ENCODE measurements at places on chromosomes 6 and 20.

GRCh38 chr6:121828146-121828886 is 392.9 kb downstream of the GJA1 start:
- peak; percentile 20 for DNase-seq

DNA sequence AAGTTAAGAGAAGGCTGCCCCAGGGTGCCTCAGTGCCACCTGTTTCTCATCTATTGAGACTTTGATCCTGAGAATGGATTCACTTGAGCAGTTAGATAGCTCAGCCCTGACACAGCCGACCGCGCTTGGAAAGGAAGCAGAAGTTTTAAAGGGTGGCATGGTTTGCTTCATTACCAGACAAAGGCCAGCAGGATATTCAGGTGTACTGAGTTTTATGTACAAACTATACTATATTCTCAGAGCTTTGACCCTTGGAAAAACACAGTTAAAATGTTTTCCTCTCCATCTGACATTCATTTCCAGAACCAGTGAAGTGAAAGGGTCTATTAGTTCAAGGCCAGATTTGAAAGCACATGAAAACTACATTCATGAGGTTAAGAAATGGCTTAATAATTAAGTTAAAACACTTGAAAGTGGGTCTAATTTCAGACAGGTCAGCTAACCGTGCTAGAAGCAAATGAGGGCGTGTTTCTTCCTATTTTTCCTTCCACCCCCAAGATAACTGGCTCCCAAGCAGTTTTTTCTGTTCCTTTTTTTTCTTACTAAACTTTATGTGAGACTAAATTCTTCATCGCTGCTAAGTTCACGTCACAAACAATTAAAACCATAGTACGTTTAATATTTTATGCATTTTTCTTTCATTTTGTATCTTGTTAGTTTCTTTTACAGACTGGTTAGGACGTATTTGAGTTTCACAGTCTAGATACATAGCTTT is 385.3 kb upstream of the SOX4 start:
- DNase-seq = no peak

GRCh38 chr6:161256407-161256806 is 17.5 kb downstream of the AGPAT4 start:
- no peak for DNase-seq

DNA sequence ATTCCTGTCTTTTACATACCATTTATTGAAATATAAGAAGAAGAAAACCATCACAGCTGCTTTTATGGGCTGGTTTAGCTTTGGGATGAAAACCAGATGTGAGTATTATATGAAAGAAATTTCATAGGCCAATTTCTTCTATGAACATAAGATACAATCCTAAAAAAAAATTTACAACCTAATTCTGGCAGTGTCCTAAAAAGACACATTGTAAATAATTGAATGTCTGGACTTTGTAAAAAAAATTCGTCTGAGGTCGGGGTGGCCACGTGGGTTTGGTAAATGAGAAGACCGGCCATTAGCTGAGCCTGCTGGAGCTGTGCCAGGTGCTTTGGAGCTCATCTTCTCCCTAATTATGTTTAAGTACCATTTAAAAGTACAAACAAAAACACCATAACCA is 26.8 kb downstream of the DACT2 start:
- DNase-seq = no peak

DNA sequence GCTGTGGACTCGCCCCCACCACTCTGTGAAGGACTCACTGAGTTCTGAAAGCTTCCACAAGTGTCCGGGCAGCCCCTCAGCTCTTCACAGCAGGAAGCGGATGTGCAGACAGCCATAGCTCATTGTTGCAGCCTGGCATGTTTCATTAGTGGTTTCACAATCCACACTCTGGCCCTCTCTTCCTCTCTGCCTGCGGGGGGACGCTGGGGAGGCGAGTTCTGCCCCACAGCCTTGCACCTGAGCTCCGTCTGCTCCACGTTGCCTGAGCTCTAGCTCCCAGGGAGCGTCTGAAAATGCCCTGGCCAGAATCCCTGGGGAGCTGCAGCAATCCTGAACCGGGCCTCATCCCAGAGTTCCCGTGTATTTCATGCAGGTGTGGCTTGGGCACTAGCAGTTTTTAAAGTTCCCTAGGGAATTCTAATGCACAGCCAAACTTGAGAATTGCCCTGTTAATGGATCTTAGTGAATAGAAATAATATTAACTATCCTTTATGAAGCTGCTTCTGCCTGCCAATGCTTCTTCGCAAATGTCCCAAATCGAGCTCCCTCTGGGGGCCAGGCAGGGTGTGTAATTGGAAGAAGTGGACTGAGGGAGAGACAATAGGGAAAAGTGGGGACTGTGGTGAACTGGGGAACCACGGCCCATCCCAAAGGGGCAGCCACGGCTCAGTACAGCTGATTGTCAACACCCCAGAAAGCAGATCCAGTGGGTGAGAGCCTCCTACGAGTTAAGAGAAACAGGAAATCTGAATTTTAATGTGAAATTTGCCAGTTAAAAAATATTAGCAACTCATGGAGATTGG is 51.5 kb downstream of the CTCFL start:
- peak; percentile 12 for DNase-seq

DNA sequence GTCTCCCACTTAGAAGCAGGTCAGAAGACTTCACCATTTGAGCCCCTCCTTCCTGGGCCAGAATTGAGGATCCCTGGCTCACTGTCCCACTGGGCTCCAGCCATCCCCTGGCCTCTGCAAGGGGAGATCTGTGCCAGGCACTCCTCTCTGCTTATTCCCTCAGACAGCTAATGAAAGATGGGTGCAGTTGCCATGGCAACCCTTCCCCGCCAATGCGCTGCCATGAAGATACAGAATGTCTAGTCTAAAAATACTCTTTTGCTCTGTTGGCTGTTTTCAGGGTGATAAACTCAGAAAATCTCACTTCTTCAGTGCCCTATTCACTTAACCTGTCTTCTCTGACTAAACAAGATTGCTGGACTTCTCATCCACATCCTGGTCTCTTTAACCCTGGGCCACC is 13.6 kb upstream of the TTLL2 start:
- DNase-seq = no peak

GRCh38 chr6:128655978-128656498 is 135.6 kb upstream of the PTPRK start:
- peak; percentile 98 for DNase-seq

DNA sequence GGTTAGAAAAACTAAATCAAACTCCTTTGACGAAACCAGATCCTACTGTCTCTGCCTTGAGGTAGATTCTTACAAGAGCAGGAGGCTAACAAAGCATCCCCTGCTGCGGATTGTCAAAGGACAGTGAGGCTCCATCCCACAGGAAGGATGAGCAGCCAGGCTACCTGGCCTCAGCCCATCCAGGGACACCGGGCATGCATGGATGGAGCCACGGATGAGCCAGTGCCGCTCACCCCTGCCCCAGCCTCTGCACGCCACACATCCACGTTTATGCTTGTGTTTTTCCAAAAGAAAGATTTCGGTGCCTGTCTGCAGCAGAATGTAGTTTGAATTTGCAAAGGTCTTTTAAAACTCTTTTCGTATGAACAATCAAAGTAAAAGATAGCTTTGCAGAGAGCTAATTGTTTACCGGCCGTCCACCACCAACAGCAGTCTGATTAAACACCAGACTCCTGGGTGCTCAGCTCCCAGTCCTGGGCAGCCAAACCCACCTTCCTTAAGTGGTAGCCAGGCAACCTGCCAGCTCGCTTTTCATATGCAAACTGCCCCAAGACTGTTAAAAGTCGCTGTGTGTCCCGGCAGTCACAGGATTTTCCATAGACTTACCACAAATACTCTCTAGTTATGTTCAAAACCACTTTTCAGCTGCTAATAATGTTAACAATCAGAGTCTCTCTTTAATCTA is 999 bp downstream of the THBS2 start:
- no peak for DNase-seq

GRCh38 chr20:13142143-13142542 is 78.9 kb upstream of the ISM1 start:
- DNase-seq = peak; percentile 42

DNA sequence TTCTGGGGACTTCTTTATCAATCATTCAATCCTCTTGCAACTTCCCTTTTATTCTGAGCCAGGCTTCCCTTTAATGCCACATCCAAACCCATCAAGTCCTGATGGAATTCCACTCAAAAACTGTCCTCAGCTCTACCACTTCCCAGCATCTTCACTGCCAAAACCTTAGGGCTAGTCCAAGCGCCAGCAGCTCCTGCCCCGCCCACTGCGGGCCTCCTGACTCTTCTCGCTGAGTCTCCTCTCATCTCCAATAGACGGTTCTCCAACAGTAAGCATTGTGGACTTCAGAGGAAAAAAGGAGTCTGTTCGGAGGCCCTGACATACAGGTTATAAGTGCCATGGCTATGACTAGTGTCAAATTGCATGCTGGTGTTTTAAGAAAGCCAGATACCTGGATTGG is 38.7 kb upstream of the CNKSR3 start:
- no peak for DNase-seq

DNA sequence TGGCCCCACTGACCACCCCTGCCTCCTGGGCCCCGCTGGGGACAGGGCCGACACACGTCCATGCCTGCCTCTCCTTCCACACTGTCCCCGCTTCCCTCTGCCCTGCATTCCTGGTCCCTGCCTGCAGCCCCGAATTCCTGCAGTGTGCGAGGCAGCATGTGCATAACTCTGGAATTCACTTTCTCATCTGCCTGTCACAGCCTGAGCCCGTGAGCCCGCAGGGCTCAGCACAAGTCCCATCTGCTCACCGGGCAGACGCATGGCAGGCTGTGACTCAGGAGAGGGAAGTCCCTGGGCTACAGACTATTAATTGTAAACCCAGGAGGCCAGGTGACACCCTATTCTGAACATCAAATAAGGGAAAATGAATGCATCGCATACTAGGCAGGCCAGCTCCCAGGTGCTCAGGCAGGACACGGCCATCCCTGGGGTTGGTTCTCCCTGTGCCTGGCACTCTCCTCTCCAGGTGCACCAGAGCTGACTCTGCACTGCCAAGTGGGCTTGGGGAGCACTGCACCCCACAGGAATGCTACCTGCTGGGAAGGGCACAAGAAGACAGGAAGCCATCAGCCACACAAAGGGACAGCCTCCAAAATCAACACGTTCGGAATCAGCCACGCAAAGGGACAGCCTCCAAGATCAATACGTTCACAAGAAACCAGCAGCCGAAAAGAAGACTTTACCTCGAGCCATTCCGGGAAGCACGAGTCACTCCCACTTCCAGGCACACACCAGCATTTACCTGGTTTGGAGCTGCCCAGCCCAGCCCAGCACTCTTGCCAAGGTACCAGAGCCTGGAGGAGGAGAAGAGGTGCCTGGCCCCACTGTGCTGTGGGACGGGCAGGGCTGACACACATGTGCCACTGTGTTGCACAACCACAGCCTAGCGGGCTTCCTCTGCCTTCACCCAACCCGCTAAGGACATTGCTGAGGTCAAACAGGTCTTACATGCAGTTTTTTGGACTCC is 65.9 kb downstream of the DLL1 start:
- peak; percentile 55 for DNase-seq

DNA sequence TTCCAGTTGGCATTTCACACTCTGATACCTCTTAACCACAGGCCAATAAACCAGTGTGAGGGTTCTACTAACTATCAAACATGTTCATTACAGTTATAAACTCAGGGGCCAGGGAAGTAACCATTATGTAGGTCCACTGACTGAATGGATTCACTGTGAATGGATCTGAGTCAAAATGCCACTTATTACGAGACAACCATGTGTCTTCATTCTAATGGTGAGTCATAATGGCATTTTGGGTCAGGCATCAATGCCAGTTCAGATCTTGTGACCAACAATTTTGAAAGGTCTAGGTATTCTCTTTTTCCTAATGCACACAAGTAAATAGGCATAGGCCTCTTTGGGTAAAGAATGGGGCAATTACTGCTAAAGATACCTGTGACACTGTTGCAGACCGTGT is 112.2 kb upstream of the HEY2 start:
- DNase-seq = no peak

DNA sequence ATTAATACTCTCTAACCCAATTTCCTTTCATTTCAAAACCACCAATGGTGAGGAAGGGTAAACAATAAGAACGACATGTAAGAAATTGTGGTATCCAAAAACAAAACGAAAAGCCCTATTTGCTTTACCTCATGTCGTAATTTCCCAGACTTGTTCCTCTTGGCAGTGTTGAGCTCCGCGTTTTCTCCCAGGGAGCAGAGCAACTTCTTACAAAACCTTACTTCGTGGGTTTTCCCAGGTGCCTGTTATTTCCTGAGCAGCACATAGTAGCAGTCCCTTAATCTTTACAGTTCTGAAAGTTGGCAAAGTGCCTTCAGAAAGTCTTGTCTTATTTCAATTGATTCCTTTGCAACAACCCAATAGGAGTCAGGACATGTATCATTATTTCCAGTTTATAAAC is 207.9 kb upstream of the MARCKS start:
- DNase-seq = no peak

- DNase-seq = no peak
Observed at GRCh38 chr6:47405273-47405672, 72.3 kb upstream of the CD2AP start.

DNA sequence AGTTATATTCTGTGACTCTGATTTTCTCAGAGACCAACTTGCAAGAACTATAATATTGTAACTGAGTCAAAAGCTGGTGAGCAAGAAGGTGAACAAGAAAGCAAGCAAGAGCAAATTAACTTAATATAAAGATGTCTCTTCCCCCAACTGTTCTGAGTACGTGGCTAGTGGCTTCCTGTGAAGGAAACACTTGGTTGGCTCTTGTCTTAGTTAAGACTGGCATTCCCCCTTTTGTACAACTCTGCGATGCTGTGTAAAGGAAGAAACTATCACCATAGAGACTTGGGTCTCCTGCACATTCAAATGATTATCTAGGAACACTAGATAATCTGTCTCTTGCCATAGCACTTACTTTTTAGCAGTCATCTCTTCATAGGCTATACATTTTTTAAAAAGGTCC is 47.3 kb upstream of the TNFAIP3 start:
- DNase-seq = no peak

- DNase-seq = peak; percentile 84
Observed at GRCh38 chr6:39377539-39377950, 55.0 kb upstream of the KCNK16 start.

DNA sequence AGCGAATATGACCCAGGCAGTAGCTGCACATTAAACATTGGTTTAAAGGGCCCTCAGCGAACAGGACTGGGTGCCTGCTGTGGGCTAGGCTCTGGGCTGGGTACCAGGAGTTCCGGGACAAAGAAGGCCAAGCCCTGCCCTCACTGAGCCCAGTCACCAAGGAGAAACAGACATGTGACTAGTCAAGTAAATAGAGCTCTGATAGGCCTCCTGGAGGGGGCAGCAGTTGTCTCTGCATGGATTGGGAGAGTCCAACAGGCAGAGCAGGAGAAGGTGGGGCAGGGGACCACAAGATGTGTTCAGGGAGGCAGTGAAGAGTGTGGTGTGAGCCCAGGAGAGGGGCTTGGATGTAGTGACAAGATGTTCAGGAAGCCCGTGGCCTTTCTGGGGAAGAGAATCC is 3.1 kb downstream of the HM13 start:
- peak; percentile 56 for DNase-seq

DNA sequence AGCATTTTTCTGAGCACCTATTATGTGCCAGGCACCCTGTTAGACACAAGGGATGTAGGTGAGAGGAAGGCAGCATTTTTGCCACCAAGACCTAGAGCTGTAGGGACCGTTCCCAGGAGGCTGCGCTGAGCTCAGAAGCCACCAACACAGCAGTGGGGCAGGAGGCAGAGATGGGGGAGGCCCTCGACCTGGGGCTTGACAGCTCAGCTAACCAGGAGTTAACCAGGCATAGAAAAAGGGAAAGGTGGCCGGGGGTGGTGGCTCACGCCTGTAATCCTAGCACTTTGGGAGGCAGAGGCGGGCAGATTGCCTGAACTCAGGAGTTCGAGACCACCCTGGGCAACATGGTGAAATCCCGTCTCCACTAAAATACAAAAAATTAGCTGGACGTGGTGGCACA is 29.5 kb downstream of the KIF25 start:
- DNase-seq = no peak
